Dermis blood vessel endothelial cell (primary cell): ENCODE measurements at places on chromosomes 6 and 20. TPM values are rescaled to one million over a fixed set of nuclear protein-coding genes. Genes with fewer than 3 reads are reported as not detected.

Gene CALHM5
- total RNA-seq: 2.5 and 3.4 TPM in 2 replicates

Gene OPRL1
- total RNA-seq: 3.2 and 5.4 TPM in 2 replicates

Gene SEMG1
- total RNA-seq: not detected in 2 replicates

Gene BPI
- not detected in 2 replicates for total RNA-seq

Gene CLDN20
- not detected in 2 replicates for total RNA-seq

Gene CHMP4B
- total RNA-seq: 58.2 and 58.8 TPM in 2 replicates

Gene SLCO4A1
- 3.7 and 4.8 TPM in 2 replicates for total RNA-seq

Gene ZNF184
- 6.4 and 7.5 TPM in 2 replicates for total RNA-seq

Gene BTN1A1
- total RNA-seq: not detected in 2 replicates

Gene RIMS1
- 5.9 and 7.5 TPM in 2 replicates for total RNA-seq

Gene UNC5CL
- 0.14 and 0.17 TPM in 2 replicates for total RNA-seq

Gene GPR63
- under 0.01 and 0.09 TPM in 2 replicates for total RNA-seq

Gene ARMH2
- total RNA-seq: not detected in 2 replicates

Gene KIAA0408
- total RNA-seq: under 0.01 TPM in 1 of 2 replicates, not detected in the other

Gene MOCS1
- 12.8 and 19.7 TPM in 2 replicates for total RNA-seq

Gene HSP90AB1
- total RNA-seq: 558 and 784 TPM in 2 replicates

Gene TNFRSF6B
- total RNA-seq: 16.8 and 22.0 TPM in 2 replicates

Gene KIF25
- not detected in 2 replicates for total RNA-seq

Gene BFSP1
- 1.9 and 4.4 TPM in 2 replicates for total RNA-seq

Gene GCNT2
- total RNA-seq: 42.2 and 53.9 TPM in 2 replicates

Gene FAM110A
- total RNA-seq: 2.7 and 2.9 TPM in 2 replicates

Gene GPX5
- total RNA-seq: not detected in 2 replicates

Gene ZNF831
- under 0.01 and 0.09 TPM in 2 replicates for total RNA-seq

Gene EPPIN
- not detected in 2 replicates for total RNA-seq

Gene NHSL1
- total RNA-seq: 45.1 and 78.7 TPM in 2 replicates
